ENCODE measurements at places on chromosomes 4 and X.

GRCh38 chr4:88029556-88029955, 22.1 kb downstream of the PKD2 start:
- DNase-seq: no peak

- DNase-seq: no peak
Observed at GRCh38 chr4:124266721-124267120, 445.8 kb downstream of the ANKRD50 start.

DNA sequence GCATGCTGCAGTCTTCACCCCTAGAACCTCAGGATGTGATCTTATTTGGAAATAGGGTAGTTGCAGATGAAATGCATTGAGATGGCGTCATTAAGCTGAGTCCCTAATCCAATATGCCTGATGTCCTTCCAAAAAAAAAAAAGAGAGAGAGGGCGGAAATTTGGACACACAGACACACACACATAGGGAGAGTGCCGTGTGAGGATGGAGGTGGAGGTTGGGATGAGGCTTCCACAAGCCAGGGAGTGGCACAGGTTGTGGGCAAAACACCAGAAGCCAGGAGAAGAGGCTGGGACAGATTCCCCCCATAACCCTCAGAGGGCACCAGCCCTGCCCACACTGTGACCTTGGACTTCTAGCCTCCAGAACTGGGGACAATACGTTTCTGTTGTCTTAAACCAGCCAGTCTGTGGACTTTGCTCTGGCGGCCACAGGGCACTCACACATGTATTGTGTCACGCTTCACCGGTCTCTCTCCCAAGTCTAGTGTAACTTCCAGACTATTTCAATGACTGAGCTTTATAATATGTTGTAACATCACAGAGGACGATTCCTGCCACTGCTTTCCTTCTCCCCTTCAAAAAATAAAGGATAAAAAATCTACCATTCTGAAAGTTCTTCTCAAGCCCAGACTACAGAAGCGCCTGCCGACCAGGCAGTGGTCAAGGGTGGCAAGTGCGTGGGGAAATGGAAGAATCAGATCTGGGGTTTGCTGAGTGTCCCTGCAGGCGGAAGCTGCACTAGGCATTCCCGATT, 35.8 kb upstream of the MAN2B2 start:
- no peak for DNase-seq

DNA sequence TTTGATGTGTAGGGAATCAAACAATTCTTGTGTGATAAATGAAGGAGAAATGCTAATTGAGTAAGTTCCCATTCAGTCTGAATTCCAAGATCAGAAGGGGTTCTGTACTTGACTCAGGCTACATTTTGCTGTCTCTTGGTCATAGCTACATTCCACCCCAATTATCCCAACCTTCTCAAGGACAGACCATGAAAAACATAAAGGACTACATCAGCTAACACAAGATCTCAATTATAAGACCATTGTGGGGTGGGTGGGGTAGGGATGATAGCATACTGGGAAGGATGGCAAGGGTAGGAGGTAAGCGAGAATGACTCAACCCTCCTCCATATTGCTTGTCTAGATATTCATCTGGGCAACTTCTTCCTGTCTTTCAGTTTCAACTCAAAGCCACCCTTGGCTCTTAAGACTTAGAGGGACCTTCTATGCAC, 87.4 kb upstream of the ETNPPL start:
- no peak for DNase-seq

- DNase-seq: no peak
Observed at GRCh38 chrX:132231587-132231986, 12.3 kb upstream of the RAP2C start.
